ENCODE measurements at places on chromosomes 2 and 18.

GRCh38 chr2:97359861-97360584, 229.7 kb downstream of the ANKRD36B start:
- no peak for DNase-seq

- no peak for DNase-seq
Measured at GRCh38 chr2:178630581-178630980, 150.3 kb downstream of the PLEKHA3 start.

- DNase-seq = no peak
Measured at GRCh38 chr18:25313268-25313667, 38.7 kb downstream of the ZNF521 start.

DNA sequence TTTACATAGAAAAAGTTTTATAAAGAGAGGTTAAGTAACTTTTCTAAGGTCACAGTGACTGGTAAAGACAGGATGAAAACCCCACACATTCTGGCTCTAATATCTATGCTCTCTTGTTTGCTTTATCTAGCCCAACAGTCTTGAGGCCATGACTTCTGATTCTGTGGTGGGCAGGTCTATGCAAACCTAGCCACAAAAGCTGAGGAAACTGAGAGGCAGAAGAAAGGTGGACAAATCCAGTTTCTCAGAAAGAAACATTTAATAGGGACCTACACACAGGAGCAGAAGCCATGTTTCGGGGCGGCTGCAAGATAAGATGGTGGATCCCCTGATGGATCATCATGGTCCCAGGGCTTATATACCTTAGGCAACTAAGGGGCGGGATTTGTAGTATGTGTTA, 21.8 kb downstream of the HSPD1 start:
- DNase-seq = no peak

DNA sequence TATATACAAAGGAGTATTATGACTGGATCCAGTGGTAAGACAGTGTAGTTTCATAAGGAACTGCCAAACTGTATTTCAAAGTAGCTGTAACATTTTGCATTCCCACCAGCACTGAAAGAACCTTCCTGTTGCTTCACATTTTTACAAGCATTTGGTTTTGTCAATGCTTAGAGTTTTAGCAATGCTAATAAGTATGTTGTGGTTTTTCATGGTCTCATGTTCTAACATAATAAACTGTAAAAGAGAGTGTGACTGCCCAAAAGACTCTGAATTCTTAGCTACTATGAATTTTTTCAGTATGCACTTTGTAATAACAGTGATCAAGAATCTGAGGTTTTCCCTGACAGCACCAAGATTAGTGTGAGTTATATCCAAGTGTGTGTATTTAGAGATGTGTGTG, 604.2 kb downstream of the XIRP2 start:
- no peak for DNase-seq

GRCh38 chr18:68742206-68742605, 27.3 kb upstream of the TMX3 start:
- DNase-seq = no peak

GRCh38 chr2:69061525-69061924, 48.5 kb downstream of the ANTXR1 start:
- DNase-seq = no peak

GRCh38 chr18:31205273-31205672, 42.6 kb upstream of the DSC1 start:
- DNase-seq = no peak

GRCh38 chr2:29394311-29394980, 279.2 kb downstream of the CLIP4 start:
- no peak for DNase-seq

GRCh38 chr2:233075966-233076339, 15.8 kb downstream of the INPP5D start:
- DNase-seq = no peak

GRCh38 chr18:76967721-76968472, 145.5 kb downstream of the ZNF236 start:
- no peak for DNase-seq

- DNase-seq = no peak
Measured at GRCh38 chr18:12293831-12294230, 14.2 kb upstream of the TUBB6 start.

DNA sequence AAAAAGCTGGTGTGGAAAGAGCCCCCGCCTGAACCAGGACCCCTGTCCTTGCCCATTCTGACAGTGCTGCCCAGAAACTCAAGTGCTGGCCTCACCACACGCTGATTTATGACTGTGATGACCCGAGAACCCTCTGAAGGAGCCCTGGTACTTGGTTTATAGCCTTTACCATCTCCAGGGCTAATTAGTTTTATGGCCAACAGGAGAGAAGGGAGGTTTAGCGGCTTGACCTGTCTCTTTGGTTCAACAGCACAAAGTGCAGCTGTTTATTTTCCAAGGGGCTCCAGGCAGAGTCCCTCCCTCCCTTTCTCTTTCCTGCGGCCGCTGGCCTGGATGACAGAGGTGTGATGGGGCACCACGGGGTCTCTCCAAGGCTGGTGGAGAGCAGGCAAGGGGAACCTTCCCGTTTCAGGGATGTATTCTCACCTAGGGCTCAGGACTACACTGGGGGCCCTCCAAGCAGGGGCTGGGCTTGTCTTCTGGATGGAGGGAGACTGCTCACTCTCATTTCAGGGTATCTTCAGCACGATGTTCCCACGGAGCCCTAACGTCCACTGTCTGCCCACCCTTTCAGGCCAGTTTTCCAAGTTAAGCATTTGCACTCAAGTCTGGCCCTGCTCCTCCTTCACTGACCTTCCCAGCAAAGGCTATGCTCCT, 174.2 kb upstream of the GLI2 start:
- no peak for DNase-seq

GRCh38 chr2:236735825-236736238, 166.2 kb downstream of the ACKR3 start:
- no peak for DNase-seq

DNA sequence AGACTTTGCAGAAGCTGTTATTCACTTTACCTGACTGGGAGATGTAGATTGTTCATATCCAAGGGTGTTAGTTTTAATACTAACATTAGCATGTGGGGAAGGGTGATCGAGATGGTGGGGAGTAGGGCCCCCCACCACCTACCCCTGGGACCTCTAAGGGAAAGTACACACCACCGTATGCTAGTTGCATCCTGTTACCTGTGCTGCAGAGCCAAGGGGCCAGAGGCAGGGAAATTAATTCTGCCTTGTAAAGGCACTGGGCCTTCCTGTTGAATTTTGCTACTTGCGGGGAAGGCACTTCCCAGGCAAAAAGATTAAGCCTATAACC, 9.0 kb downstream of the STEAP3 start:
- DNase-seq = no peak

DNA sequence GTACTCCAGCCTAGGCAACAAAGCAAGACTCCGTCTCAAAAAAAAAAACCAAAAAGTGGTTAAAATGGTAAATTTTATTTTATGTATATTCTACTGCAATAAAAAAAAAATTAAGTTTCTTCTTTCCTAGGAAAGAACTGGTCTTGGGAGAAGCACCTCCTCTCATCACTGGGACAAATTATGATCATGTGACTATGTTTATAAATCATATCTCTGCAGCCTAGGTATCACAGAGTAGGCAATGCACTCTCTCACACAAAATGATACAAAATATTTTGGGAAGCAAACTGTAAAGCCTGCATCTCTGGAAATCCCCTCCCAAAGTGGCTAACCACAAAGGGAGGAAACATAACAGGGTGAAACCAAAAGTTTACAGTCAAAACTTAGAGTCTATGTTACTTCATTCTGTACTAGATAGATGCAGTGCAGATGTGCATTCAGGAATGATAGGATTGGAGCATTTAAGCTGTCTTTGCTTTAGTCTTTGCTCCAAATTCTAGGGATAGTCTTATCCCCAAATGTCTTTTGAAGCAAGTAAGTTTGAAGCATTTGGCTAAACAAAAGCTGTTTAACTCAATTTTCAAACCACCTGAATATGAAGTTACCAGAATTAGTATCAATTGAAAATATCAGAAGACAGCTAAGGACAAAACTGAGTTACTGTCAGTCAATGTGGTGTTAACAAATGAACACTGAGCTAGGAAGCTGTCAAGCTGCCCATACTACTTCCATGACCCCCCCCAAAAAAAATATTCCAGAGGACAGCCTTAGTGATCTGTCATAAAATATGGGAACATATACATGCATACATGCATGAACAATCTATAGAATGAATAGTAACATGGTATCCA, 21.1 kb upstream of the MALT1 start:
- DNase-seq = no peak

- DNase-seq = no peak
Measured at GRCh38 chr2:159456500-159457426, 159.6 kb downstream of the BAZ2B start.

- no peak for DNase-seq
Measured at GRCh38 chr2:105798595-105798994, 53.9 kb downstream of the NCK2 start.

DNA sequence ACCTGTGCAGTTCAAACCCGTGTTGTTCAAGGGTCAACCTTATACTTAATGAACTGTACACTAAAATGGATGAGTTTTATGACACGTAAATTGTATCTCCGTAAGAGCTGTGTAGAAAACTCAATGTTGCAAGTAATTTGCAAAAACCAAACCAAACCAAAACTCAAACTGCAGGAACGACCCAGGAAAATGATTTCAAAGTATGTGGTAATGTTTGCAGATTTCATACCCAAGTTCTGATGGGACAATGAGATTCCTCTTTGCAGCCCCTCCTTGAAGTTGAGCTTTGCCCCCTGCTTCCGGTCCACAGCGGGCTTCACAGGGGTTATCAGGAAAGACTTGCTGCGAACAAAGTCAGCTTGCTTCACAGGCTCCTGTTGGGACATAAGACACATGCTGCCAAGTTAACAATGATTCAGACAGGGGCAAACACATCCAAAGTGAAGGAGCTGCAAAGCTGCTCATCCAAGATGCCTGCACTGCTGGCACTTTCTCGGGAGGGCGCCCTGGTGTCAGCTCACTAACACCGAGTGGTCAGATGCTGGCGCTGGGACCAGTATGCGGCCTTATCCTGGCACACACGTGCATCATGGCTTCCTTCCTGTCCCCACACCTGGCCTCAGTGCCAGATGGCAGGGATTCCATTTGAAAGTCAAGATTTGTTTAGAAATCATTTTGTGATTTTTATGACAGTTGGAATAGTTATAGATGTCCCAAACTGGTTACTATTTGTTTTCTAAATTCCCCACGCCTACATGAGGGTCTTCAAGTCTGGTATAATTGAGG, 65.2 kb upstream of the MGAT4A start:
- no peak for DNase-seq

DNA sequence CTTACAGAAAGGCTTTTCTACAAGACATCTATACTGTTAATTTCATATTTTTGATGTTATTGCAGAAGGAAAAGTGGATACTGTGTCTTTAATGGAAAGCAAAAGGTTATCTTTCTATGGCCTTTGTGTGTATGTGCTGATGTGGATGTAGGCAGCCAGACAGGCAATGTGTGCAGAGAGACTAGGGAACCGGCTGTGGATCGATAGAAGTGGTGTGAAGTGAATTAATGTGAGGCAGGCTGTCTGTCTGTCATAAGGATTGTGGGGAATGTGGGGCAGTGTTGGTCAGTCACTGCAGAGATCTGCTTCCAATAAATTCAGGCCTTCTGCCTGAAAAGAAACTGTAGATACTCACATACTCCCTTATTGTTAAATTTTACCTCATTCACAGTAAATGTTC, 156.7 kb downstream of the WDR7 start:
- DNase-seq = no peak

DNA sequence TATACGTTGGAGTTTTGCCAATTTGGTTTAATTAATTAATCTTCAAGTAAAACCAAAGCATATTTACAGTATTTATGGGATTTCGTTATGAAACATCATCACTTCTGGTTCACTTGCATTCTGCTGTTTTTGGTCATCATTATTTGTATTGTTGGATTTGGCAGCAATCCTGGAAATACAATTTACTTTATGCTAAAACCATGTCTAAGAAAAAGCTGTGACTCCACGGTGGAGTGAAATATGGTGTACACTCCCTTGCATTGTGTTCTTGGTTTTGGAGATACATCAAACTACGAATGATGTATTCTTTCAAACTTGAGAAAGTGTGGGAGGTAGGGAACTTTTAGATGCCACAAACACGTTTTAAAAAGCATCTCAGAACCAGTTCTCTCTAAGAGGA, 106.4 kb downstream of the CTAGE1 start:
- no peak for DNase-seq

GRCh38 chr2:3290655-3291054, 87.0 kb downstream of the EIPR1 start:
- DNase-seq = no peak

GRCh38 chr18:35658112-35658511, 76.6 kb downstream of the GALNT1 start:
- no peak for DNase-seq

- DNase-seq = no peak
Measured at GRCh38 chr2:136917411-136917881, 152.1 kb downstream of the THSD7B start.

DNA sequence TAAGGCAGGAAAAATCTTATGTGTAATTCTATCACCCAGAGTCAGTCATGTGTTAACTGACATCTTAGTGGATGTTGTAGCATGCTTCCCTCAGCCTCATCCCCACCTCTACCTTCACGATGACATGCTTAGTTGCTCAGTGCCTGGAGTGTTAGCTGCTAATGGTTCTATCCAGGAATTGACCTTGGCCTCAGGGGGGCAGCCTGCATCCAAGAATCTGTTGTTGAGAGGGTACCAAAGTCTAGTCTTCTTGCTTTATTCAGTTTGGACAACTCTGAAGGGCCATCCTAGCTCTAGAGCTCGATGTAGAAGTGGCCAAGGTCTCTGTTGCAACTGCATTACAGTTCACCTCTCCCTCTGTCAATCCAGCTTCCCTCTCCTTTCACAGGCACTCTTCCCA, 61.2 kb downstream of the ACYP2 start:
- DNase-seq = peak; percentile 9

GRCh38 chr2:99659874-99660273, 170.1 kb upstream of the REV1 start:
- DNase-seq = peak; percentile 56

- DNase-seq = peak; percentile 1
Measured at GRCh38 chr2:17104454-17104853, 413.8 kb downstream of the RAD51AP2 start.

- no peak for DNase-seq
Measured at GRCh38 chr2:168458139-168458538, 2.1 kb downstream of the CERS6 start.

DNA sequence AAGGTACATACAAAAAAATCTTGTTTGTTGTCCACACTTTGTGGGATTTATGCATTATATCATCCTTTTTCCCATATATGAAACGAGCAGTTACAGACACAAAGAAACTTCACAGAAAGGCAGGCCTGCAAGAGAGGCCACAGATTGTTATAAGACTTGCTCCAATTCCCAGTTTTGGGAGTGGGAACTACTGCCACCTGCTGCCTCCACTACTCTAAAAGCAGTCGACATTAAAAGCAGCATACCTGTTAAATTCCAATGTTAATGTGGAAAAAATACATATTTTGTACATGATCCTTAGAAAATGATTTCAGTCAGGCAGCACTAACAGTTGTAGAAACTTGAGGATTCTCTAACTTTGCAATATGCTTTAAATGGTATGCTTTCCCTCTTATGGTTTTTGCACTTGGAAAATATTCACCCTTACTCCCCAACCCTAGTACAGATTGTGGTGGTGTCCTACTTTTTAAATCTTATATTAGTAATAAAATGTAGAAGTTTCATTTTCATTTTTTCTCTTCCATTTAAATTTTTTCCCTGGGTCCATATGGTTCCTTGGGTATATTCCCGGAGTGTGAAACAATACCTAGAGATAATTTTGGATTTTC, 37.9 kb downstream of the SLC38A11 start:
- peak; percentile 55 for DNase-seq

GRCh38 chr2:120149406-120149805, 73.8 kb downstream of the TMEM185B start:
- no peak for DNase-seq

- no peak for DNase-seq
Measured at GRCh38 chr2:168239281-168239680, 8.1 kb downstream of the STK39 start.
